ENCODE measurements at places on chromosomes 13 and 19.

DNA sequence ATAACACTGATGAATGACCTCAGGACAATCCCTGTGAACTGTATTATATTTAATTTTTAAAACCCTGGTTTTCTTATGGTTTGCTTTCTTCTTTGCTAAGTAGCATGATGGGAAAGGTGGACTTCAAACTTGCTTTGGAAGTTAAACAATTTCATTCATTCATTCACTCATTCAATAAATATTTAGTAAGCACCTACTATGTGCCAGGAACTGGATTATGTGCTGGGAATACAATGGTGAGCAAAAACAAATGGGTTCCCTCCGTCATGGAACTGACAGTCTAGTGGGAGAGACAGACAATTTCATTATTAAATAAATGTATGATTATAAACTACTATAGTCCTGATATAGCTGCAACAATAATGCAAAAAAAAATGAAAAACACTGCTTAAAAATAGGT, 70.3 kb downstream of the USP12 start:
- DNase-seq = no peak

DNA sequence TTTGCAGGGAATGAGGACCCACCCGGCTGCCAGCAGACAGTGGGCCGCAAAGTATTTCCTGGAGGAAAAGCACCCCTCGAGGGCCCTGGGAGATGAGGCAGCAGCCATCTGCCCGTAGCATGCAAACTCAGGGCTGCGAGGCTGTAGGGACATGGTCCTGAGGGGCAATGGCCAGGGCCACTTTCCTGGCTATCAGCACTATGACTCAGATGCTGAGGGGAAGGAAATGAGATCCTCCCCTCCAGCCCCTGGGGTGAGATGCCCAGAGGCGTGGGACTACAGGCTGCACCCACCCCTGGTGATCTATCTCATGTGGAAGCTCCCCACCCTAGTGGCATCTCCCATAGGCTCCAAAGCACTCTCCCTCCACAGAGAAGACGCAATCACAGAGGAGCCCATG, 80.1 kb downstream of the SLC7A1 start:
- no peak for DNase-seq

DNA sequence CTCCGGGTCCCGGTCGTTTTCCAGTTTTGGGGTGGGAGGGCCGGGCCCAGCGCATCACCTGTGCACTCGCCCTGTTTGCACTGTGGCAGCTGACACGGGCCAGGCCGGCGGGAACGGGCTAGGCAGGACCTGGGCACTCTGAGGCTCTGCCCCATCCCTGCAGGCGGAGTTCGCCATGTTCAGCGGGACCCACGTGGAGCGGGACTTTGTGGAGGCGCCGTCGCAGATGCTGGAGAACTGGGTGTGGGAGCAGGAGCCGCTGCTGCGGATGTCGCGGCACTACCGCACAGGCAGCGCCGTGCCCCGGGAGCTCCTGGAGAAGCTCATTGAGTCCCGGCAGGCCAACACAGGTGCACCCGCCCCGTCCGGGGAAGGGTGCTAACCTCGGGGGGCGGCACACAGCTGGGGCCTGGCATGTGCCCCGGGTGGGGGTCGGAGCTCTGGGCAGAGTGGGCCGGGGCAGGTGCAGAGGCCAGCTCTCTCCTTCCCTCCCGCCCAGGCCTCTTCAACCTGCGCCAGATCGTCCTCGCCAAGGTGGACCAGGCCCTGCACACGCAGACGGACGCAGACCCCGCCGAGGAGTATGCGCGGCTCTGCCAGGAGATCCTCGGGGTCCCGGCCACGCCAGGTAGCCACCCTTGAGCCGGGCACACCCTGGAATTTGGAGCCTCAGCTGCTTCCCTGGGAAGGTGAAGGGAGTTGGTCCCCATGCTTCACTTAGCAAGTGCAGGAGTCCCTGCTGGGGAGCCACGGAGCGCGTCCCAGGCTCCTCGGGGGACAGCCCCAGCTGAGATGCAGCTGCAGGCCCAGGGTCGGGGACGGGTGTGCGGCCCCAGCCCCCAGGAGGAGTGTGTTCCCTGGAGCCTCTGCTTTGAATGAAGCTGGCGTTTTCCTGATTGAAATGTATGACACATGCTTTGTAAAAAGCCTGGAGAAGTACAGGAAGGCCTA, 9.3 kb upstream of the ZNF554 start:
- DNase-seq = no peak

DNA sequence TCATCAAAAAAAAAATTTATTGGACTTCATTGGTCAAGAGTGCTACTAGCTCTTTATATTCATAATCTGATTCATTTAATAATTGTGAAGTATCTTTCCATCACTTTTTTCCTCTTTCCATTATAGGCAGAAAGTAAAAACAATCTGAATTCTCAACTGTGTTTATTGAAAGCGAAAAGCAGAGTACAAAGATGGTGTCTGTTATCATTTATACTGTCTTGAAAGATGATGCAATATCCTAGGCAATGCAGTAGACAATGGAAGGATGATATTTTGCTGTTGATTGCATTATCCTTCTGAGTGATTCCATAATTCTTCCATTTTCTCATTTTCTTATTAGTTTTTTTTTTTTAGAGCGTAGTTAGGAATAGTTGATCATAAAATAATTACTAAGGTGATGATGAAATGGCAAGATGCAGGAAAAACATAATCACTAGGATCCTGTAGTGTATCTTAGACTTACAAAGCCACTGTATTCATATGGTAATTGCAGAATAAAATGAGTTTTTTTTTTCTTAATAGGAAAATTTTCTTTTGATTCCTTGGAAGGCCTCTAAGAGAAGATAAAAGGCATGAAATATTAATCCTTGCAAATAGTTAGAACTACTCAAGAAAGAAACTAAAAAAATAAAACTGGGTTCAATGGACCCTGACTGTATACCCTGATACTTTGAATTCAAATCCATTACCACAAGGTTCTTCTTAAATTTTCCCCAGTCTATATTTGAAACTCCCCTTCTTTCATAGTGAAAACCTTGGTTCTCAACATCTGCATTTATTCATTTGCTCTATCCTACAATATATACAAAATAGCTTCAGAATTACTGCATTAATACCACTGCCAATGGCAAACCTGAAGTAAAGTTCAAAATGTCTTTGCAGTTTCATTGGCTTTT, 11.6 kb downstream of the URI1 start:
- DNase-seq = no peak

DNA sequence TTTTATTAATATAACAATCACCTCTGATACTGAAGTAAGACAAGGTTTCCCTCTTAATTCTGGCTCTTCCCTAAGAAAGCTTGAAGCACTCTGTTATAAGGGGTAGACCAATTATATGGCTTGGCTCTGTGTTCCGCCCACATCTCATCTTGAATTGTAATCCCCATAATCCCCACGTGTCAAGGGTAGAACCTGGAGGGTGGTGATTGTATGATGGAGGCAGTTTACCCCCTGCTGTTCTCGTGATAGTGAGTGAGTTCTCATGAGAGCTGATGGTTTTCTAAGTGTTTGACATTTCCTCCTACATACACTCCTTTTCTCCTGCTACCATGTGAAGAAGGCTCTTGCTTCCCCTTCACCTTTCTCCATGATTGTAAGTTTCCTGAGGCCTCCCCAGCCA, 363.8 kb upstream of the PCDH20 start:
- DNase-seq = no peak

DNA sequence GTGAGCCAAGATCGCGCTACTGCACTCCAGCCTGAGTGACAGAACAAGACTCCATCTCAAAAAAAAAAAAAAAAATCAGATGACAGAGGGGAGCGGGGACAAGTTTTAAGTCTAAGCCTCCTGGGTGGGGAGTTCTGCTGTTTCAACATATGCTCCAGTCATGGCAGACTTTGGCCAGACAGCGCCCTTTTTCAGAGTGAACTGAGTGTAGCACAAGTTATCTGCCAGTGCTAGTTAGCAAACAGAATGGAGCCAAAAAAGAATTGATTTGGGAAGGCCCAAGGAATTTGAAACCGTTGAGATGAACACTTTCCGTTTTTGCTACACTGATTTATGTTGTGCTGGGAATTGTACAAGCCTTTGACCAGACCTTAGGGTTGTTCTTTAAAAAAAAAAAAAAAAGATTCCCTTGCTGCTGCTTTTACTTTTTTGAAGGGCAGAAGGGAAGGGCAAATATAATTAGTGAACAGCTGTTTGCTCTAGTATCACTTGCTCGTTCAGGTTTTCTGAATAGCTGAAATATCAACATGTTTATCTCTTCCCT, 5.7 kb downstream of the ACTN4 start:
- DNase-seq = no peak

- DNase-seq = peak; percentile 4
Observed at GRCh38 chr13:41178040-41178439, 16.3 kb downstream of the KBTBD7 start.

DNA sequence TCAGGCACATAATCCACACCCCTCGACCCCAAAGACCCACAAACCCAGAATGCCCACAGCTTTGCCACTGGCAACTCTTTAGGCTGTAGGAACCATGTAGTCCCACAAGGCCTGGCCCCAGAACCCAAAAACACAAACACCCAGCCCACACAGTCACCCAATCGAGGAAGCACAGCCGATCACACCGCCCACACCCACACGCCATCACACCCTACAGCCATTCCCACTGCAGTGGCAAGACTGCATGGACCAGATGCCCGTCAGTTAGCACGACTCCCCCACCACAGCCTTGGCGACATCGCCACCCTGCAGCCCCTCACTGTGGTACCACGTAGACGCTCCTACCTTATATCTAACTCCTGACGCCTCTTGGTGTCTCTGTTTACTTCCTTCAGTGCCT, 24.0 kb upstream of the MEIS3 start:
- DNase-seq = no peak

- no peak for DNase-seq
Observed at GRCh38 chr13:110716247-110716515, 2.7 kb downstream of the ING1 start.

DNA sequence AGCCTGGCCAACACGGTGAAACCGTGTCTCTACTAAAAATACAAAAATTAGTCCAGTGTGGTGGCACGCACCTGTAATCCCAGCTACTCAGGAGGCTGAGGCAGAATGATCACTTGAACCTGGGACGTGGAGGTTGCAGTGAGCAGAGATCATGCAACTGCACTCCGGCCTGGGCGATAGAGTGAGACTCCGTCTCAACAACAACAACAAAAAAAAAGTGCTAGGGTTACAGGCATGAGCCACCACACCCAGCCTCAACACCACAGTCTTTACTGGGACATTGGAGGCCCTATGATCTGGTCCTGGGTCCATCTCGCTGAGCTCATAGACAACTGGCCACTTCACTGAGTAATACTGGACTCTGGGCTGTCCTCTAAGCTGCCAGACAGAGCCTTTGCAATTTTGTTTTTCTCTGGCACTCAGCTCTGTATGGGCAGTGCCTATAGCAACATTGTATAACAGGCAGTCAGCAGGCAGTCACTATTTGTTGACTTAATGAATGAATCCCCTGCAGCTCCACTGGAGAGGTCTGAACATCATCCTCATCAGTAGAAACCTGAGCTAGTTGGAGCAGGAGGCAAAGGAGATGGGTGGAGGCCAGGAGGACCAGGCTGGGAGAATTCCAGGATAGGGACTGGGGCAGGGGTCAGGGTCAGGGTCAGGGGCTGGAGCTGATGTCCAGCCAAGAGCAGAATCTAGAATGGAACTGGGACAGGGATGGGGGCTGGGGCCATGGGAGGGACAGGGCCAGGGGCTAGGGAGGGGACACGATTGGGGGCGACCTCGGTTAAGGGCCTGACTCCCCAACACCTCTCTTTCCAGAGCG, 8.1 kb downstream of the BLOC1S3 start:
- no peak for DNase-seq

GRCh38 chr19:15279326-15279904, 47.2 kb upstream of the EPHX3 start:
- no peak for DNase-seq

- no peak for DNase-seq
Observed at GRCh38 chr13:86839221-86839620, 832.0 kb upstream of the SLITRK5 start.

GRCh38 chr13:33512880-33513554, 227.5 kb upstream of the STARD13 start:
- DNase-seq = no peak

DNA sequence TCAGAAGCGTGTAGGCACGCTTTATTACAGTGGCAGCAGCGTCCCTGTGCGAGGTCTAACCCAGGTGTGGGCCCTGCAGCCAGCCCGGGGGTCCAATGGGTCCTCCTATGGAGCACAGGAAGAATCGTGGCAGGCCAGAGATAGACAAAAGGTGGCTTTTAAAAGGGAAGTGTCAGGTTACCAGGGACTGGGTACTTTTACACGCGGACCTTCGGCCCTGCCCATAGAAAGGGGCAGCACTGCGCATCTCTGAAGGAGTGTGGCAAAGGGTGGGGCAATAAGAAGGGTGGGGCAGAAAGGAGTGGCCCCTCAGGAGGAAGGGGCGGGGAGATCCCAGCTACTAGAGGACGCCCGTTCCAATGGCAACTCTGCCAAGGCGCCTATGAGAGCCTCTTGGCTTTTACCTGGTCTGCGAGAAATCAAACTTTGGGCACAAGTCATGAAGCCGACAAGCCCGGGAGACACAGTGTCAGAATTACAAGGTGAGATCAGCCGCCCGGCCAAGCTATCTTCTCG, 1419.8 kb downstream of the UQCRFS1 start:
- DNase-seq = peak; percentile 11

DNA sequence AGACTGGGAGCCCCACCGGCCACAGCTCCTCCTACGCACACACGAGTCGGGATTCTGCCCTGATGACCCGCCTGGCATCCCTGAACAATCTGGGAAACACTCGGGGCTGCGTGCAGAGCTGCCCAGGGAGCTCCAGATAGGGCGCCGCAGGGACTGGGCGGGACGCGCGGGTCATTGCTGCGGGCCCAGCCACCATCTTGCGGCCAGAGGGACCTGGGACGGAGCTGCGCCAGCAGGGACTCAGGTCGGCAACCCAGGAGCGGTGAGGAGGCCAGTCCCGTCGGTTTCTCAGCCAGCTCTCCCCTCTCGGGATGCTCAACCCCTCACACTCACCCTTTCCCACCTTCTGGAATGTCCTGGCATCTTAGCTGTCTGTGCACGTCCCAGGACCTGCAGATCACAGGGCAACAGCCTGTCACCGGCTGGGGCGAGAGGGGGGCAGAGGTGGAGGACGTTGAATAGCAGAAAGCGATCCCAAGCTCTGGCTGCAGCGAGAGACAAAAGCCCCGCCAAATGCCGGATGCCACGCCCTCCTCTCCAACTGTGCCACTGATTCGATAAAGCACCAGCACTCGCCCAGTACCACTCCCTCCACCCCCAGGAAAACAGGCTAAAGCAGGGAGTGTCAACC, 20.4 kb upstream of the ZNF91 start:
- peak; percentile 14 for DNase-seq

- peak; percentile 77 for DNase-seq
Observed at GRCh38 chr19:46404753-46405468, 8.5 kb downstream of the CCDC8 start.

- DNase-seq = no peak
Observed at GRCh38 chr13:99665711-99666110, 164.4 kb downstream of the TM9SF2 start.

DNA sequence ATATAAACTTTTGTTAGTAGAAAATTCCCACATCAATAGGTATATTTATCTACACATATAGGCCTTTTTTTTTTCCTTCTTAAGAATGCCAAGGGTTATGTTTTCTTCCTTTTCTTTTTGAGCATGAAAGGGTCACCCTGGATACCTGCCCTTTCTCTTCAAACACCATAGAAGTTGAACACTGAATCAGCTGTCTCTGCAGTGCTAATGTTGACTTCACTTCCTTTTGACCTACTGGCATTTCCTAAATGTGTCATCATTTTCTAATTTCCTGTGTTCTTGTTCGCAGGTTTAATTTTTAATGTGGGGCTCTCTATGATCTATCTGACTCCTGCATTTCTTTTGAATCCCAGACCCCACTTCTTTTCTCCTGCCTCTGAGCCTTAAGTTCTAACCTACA, 532.0 kb downstream of the GPC6 start:
- no peak for DNase-seq

Data from hindlimb muscle (tissue), 1 donor.